ENCODE measurements at places on chromosomes 16 and 17.

DNA sequence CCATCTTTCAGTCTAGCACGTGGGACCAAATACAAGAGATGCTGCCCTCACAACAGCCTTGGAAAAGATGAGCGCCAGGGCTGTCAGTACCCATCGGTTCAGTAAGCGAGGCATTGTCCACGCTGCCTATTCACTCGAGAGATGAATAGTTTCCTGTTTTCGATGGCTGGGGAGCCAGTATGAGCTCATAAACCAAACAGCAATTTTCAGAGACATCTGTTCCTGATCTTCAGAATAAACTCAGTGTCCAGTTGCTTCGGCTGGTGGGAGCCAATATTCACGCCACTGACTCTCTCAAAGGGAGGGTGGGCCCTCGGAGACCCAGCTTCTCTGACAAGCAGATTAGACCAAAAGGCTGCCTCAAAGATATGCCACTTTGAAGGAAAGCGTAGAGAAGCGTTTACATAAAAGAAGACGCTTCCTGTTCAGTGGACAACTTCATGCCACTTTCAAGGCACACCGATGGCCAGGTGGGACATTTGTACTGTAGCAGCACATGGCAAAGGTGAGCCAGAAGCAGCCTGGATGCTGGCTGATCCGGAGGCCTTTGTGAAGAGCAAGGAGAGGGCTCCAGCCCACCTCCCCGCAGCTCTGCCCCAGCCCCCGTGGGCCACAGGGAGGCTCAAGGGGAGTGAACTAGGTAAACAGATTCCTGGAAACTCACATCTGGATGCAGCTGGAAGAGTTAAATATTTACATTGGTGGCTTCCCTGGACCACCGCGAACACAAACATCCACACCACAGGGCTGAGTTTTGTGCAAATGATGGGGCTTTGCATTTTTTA, 6.0 kb downstream of the TIMM22 start:
- DNase-seq, result peak; percentile 38

GRCh38 chr17:81471818-81472456, 40.7 kb downstream of the ACTG1 start:
- DNase-seq, result peak; percentile 60

- DNase-seq, result no peak
These were observed 23.1 kb upstream of the ACSF3 start for GRCh38 chr16:89070590-89070989.

- DNase-seq, result no peak
These were observed 3.5 kb upstream of the CES4A start for GRCh38 chr16:66984892-66985311.

GRCh38 chr17:11178581-11178980, 62.4 kb upstream of the SHISA6 start:
- DNase-seq, result no peak

DNA sequence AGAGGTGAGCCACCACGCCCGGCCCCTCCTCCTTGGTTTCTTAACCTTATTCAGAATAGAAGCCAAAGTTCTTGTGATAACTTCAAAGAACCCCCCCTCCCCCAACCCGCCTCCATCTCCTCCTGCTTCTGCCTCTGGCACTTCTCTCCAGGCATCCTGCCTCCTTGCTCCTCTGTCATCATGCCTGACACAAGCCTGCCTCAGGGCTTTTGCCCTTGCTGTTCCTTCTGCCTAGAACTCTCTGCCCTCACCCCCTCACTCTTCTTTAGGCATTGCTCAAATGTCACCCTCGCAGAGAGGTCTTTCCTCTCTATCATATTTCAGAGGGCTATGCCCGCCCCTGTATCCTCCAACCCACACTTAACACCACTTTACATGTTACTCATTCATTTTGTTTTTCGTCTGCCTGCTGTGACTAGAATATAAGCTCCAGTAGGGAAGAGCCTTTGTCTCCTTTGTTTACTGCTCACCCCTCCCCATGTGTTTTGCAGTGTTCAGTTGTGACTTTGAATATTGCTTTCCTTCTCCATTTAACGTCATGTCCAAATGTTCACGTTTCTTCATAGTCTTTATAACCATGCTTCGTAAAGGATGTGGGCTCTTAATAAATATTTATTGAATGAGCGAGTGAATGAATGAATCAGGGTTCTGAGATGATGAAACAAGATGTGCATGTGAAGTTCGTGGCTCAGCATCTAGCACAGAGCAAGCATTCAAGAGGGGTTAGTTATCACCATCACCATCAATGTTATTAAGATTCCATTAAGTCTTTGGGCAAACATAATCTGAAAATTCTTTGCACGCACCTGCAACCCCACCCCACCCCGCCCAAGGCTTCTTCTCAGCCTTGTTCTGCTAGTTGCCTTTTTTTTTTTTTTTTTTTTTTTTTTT, 186.2 kb upstream of the WSCD1 start:
- DNase-seq, result no peak

- no peak for DNase-seq
These were observed 9.5 kb downstream of the ZNF771 start for GRCh38 chr16:30416624-30417528.

DNA sequence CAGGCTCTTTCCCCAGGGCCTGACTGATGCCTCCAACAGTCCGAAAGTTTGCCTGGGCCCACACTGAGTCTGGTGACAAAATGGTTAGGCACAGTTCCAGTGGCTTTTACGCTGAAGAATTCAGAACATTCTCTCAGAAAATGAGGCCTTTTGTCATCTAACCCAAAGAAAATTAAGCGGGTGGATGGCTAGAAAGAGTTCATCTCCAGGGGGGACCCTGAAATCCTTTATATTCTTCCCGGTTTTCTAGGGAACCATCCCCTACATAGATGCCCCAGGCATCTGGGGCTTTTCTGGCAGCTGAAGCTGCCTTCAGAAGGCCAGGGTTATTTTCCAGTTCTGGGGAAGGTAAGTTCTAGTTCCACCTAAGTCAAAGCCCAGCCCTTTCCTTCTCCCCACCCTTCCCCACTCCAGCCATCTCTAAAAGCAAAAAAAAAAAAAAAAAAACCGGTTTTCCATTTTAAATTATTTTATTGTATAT, 2.2 kb downstream of the RASD1 start:
- DNase-seq, result no peak

- DNase-seq, result peak; percentile 45
These were observed at the start of gene ABCA6 for GRCh38 chr17:69141431-69142174. TSS of gene ABCA6 (minus strand) at chr17:69141895. CDS start at chr17:69140703, 1,192 bp downstream.

GRCh38 chr17:77905266-77905665, 53.2 kb upstream of the TNRC6C start:
- DNase-seq, result no peak

- DNase-seq, result no peak
These were observed 275.0 kb upstream of the DYNLRB2 start for GRCh38 chr16:80265624-80266306.

DNA sequence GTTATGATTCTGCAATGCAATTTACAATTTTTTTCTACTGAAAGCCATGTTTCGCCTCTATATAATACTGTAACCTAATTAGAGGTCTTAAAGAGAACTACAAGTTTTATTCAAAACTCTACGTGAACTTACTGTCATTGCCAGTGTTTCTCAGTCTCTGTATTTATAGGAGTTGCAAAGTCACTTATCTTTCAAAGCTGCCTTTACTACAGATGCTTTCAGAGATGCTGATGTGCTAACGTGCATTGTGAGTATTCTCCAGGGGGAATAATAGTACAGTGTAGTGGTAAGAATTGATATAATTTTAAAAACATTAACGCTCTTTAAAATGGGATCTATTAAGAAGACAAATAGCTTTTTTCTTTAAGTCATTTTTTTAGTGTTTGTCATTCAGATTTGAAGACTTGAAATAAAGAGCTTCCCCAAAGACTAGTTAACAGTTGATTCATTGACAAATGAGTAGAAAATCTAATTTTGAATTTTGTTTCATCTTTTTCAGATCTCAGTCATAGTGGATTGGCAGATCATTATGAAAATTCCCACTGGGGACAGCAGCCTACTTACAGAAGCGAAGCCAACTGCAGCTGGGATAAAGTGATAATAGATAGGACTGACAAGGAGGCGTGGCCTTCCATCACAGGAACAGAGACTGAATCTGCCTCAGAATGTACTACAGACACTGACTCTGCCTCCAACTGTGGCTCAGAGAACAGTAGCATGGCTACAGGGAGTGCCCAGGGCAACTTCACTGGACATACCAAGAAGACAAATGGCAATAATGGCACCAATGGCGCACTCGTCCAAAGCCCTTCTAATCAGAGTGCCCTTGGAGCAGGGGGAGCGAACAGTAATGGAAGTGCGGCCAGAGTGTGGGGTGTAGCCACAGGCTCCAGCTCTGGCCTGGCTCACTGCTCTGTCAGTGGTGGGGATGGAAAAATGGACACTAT, 79.9 kb downstream of the TMC6 start:
- DNase-seq, result no peak

DNA sequence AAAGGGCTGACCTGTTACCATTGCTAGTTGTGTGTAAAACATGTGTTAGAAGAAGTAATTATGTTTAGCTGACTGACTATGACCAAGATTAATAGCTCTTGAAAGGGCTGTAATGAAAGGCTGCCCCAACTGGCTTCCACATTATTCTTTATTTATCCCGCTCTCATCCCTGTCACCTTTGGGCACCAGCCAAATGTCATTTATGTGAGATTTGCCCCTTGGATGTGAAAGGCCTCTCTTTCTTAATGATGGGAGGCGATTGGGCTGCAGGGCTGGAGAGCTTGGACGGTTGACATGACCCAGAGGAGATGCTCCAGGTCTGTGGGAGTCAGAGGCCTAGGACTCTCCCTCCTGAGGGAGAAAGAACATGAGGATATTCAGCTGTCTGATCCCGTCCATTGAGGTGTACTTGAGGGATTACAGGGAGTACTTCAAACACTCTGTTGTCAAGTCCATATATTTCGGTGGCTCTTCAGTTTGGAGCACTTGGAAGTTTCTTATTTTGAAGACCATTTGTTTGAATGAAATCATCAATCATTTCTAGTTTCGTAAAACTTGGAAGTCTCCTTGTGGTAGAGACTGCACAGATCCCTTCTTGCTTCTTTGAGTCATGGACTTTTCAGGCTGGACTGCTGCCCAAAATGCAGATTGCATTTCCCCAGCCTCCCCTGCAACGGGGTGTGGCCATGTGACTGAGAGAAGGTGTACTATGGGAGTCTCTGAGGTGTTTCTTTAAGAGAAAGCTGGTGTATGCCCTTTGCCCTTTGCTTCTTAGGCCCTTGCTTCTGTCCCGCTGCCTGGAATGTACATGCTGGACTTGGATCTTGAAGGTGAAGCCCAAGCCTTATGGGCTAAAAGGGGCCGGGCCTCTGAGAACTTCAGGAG, 51.3 kb downstream of the FTO start:
- no peak for DNase-seq

DNA sequence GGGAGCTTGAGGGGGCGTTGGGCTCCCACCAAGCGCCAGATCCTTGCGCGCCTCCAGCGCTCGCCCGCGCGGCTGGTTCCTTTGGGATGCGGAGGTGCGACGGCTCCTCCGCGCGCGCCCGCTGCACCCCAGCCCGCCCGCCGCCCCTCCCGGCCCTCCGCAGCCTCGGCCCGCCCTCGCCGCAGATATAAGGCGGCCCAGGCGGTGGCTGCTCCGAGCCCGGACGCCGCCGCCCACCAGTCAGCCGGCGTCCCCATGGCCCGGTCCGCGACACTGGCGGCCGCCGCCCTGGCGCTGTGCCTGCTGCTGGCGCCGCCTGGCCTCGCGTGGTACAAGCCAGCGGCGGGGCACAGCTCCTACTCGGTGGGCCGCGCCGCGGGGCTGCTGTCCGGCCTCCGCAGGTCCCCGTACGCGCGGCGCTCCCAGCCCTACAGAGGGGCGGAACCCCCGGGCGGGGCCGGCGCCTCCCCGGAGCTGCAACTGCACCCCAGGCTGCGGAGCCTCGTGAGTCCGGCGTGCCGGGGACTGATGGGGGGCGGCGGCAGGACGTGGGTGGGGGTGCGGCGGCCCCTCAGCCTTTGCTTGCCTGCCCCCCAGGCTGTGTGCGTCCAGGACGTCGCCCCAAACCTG, at the start of gene NPB:
TSS of gene NPB (plus strand) at position 216 of the 630 bp plus-strand sequence. CDS start at position 256, 40 bp downstream.
- no peak for DNase-seq

DNA sequence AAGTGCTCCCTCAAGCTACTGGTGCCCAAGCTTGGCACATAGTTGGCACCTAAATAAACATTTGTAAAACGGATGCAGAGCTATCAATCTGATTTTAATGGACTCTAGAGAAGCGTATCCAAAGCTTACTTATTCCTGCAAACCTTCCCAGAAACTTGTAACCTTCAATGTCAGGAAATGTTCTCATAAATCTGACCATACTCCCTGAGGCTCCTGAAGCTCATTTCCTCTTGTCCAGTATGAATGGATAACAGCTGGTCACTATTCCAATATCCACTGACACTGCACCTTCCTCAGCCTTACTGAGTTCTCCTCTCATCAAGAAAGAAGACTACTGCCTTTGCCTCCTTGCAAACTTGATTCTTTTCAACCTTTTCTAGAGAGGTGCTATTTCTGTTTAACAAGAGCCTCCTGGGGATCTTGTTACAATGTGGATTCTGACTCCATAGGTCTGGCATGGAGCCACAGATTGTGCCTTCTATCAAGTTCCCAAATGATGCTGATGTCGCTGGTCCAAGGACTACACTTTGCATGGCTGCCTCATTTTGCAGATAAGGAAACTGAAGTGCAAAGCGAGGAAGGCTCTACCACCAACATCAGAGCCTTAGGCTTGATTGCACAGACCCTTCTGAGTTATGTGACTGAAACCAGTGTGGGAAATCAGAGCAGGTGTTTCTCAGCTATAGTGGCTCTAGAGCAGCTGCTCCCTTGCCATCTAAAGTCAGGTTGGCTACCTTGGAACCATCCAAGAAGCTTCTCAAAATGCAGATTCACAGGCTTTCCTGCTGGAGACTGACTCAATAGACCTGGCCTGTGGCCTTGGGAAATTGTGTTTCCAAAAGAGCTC, 377.8 kb downstream of the SOX9 start:
- DNase-seq, result no peak

- DNase-seq, result no peak
These were observed 16.7 kb upstream of the TUBG2 start for GRCh38 chr17:42642336-42642735.

GRCh38 chr17:68400404-68400735, 56.9 kb downstream of the WIPI1 start:
- no peak for DNase-seq

DNA sequence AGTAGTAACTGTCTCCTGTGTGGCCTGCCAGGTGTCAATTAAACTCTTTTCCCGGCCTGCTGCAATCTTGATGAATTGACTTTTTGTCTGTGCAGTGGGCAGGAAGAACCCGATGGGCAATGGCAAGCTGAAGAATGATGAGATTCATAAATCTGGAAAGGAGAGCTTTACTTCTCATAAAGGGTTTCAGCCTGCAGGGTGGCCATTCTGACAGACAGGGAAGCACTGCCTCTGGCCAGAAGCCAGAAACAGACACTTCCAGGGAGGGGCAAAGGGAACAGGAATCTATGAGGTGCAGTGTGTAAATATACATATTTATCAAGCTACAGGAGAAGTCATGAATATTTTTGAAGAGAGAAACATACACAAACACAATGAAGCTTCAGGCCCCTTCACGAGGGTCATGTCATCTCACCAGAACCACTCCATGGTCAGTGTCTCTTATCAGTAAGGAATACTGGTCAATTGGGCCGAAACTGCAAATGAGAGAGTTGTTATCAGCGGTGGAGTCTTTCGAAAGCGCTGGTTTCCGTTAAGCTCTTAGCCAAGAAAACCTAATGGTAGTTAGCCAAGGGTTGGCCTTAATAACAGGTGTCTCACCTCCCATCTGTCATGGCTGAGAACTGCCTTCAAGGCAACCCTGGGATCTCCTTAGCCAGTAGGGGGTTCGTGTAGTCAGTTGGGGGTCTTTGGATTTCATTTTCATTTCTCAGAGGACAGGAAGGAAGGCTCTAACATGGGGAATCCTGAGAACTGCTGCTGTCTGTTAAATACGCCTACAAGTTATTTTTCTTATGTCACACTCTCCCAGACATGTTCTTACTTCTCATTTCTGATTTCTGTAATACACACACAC, 1.2 kb upstream of the NARF start:
- no peak for DNase-seq
